Muscle of back (tissue), 13 donors: ENCODE measurements at places on chromosomes 3 and 15.

DNA sequence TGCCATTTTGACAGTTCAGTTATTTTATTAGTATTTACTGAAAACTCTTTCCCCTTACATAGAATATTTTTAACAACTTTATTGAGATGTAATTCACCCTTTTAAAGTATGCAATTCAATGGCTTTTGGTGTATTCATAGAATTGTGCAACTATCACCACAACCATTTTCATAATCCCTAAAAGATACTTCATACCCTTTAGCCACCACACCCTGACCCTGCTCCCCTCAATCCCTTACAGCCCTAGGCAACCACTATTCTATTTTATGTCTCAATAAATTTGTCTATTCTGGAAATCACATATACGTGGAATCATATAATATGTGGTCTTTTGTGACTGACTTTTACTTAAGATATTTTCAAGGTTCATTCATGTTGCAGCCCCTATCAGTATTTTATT is 29.7 kb downstream of the TEX9 start:
- no peak for DNase-seq

- no peak for DNase-seq
Measured at GRCh38 chr3:180420804-180421203, 181.2 kb upstream of the TTC14 start.

DNA sequence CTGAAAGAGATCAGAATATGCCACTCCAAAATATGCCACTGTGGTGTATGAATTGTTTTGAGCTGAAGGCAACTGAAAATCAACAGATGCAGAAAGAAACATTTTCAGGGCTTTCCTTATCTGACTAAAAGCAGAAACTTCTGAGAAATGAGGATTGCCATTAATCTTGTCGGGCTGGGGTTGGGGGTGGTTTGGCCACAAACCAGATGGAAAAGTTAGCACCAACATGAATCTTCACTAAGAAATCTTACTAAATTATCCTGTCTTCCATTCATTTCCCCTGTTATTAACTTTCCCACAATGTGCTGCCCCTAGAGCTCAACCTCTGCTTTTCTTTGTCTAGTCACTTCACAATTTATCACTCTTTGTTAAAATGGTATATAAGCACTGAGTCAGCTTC is 229.9 kb upstream of the GADL1 start:
- DNase-seq: no peak

GRCh38 chr15:24269166-24269571 is 406.4 kb upstream of the NPAP1 start:
- DNase-seq: no peak

DNA sequence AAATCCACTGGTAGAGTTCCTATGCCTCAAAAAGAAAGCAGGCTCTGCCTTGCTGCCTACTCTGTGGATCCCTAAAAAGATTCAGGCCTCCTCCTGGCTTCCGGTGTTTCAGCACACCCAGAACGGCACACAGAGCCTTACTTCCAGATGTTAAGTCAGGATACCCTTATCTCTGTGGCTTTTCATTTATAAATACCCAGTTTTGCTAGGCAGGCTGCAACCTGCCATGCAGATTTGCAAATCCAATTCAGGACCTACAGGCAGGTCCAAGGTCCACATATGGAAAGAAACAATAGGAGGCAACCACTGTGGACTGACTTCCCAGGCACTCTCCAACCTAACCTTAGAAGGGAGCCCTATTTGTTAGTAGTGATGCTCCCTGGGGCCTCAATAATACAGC is 30.7 kb downstream of the EFL1 start:
- no peak for DNase-seq

- DNase-seq: no peak
Measured at GRCh38 chr3:182715006-182715405, 78.3 kb upstream of the ATP11B start.

DNA sequence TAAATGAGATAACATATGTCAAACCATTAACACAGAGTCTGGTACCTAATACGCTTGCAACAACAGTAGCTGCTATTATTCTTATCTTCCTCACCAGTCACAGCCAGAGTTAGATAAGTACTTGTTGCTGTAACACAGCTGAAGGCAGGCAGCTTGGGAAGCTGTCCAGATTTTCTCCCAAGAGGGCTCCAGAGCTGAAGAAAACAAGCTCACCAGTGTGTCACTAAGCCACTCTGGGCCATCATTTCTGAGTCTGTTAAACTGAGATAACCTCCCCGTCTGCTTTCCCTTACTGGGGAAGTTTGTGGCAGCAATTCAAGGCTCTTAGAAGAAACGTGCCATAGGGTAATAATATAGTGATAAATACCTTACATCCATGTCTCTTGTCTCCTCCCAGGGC is 226.3 kb downstream of the TAFA4 start:
- DNase-seq: peak; percentile 49

- DNase-seq: no peak
Measured at GRCh38 chr3:40306336-40306735, 3.2 kb upstream of the EIF1B start.

DNA sequence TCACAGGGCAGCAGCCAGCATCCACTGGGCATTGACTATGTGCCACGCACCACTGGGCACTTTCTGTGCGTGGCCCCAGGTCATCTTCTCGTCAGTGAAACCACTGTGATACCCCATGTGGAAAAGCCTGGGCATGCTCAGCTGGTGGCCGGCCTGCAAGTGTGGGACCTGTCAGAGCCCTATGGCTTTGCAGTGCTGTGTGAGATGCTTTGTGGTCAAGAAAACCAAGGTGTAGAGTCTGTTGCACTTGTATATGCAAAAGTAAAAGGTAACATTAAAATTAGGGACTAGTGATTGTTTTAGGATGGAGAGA is 69.5 kb downstream of the PGPEP1L start:
- no peak for DNase-seq

DNA sequence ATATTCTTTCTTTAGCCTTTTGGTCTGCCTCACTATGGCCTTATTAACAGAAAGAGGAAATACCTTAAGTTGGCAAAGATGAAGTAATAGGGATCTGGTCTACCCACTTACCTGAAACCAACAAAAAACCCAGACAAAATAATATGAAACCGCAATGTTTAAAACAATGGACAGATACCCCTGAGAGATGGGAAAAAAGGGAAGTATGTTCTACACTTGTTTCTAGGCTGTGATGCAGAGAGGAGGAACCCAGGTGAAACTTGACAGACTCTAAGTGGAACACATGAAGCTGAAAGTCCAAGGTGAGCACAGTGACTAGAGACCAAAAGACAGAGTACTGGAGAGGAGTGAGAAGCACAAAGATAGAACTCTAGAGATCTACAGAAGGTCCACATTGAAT is 78.4 kb downstream of the NR2E3 start:
- no peak for DNase-seq

- no peak for DNase-seq
Measured at GRCh38 chr3:124883766-124884473, 3.2 kb downstream of the ITGB5 start.

DNA sequence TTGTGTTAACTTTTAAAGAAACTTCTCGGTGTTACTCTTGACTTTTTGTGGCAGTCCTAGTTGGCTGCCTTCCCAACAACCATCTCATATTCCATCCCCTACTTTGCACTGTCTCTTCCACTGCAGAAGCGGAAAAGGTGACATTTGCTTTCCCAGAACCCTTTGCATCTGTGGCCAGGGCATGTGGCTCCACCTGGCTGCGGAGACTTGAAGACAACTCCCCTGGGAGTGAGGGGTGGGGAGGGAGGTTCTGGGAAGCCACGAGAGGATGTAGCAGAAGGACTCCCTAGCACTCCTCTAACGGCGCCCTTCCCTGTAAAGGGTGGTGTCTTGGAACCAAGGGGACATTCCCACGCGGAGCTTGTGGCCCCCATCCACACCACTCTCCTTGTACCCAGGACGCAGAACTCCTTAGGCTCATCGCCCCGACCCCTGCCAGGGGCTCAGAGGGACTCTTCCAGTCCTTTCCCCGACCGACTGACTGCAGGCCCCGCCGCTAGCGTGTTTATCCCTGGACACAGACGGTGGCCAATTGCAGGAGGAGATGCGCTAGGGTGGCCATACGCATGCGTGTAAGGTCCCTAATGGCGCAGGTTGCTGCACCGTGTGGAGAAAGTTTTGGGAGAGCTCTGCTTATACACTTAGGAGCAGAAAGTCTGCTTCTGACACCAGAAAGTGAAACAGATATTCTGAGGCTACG is 33.2 kb upstream of the SECISBP2L start:
- DNase-seq: no peak

- no peak for DNase-seq
Measured at GRCh38 chr3:126208182-126208581, 27.8 kb upstream of the ALDH1L1 start.

GRCh38 chr3:65889707-65890099 is 149.0 kb downstream of the MAGI1 start:
- DNase-seq: no peak

- no peak for DNase-seq
Measured at GRCh38 chr3:99640214-99640851, 1.9 kb downstream of the COL8A1 start.

GRCh38 chr3:135514060-135514448 is 451.5 kb upstream of the PPP2R3A start:
- DNase-seq: no peak

- DNase-seq: no peak
Measured at GRCh38 chr15:62757535-62757934, 285.0 kb upstream of the TPM1 start.

GRCh38 chr3:120021523-120021922 is 72.7 kb downstream of the GSK3B start:
- DNase-seq: no peak

- no peak for DNase-seq
Measured at GRCh38 chr3:136954251-136954650, 3.5 kb upstream of the IL20RB start.

- DNase-seq: no peak
Measured at GRCh38 chr3:147619921-147620560, 210.9 kb downstream of the ZIC1 start.

DNA sequence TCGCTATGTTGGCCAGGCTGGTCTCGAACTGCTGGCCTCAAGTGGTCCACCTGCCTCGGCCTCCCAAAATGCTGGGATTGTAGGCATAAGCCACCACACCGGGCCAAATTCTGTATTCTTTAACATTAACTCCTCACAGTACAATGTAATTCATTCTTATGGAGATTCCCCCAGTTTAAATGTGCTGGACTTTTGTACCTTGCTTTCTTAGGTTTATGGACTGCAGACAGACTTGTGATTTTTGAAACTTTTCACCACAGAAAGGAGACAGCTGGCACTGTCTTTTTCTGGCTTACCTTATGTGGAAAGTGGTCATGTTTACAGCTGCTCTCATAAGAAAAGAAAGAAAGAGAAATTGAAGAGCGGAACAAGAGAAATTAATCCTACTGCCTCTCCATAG is 103.8 kb downstream of the IQCH start:
- DNase-seq: no peak

- peak; percentile 20 for DNase-seq
Measured at GRCh38 chr3:167740961-167741587, 5.6 kb downstream of the SERPINI1 start.

DNA sequence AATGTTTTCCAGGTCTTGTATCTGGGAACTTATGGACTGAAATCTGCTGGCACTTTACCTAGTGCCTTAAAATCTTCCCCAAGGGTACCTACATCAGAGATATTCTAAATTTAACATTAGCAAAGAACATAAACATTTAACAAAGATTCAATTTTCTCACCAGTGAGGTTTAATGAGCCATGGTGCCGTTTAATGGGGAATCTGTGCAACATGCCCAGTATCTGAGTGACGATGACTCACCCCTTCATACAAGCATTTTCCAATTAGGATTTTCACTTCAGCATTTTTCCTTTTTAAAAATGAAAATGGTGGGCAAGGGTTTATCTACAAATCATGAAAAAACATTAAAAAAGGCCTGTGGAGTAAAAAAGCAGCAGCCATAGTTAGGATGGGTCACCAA is 189.4 kb downstream of the SLC9A9 start:
- DNase-seq: no peak

DNA sequence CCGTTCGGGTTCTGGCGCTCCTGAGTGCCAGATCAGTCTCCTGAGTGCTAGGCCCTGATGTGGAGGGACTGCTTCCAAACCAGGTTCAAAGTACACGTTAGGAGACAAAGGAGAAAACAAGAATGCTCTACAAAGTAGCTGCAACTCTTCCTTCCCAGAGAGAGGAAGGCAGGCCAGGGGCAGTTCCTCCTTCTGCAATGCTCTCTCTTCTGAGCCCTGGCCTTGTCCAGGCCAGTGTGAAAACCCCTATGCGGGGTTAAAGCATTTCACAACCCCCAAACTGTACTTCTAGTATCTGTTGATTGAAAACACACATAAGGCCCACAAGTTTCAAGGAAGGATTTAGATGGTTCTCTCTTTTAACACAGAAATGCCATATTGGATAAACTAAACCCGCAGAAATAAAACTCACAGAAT is 9.7 kb upstream of the CALML4 start:
- DNase-seq: no peak

DNA sequence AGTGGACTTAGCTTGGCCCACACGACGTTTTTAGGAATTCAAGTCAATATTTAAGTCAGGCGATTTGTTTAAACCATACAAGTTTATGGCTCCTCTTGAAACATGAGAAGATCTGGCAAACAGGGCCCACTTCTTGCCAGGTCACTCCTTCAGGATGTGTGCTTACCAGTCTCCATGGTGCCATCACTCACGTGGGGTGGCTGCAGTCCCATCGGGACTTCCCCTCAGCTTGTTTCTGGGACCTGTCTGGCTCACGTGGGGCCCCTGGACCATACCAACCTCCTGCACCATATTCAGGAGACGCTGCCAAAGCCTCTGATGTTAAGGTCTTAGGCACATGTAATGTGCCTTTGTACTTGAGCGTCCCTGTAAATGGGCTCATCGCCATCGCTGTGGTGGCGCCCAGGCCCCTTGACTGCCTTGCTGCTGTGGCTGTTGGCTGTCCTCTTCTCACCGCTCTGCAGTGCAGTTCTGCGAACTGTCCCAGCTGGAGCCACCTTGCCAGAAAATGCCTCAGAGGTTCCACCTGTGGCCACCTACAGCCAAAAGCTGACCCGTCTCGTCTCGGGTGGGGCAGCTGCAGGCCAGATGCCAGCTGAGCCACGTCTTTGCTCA is 8.9 kb downstream of the MCM2 start:
- DNase-seq: no peak

GRCh38 chr3:114790752-114791151 is 356.3 kb downstream of the ZBTB20 start:
- DNase-seq: no peak

DNA sequence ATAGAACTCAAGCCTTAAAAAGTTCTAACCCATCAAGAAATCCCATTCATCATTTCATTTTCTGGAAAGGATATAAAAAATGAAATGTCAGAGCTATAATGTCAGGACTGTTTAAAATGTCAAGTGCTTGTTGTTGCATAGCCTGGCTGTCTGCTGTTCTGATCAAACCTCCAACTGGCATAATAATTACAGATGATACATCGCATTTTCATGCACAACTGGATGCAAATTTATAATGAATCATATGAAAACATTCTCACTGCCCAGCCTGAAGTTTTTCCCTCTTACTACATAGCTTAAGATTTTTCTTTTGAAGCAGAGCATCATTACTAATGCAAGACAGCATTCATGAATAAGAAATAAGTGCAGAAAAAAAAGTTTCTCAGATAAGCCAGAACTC is 46.5 kb downstream of the GUCA1C start:
- DNase-seq: no peak

GRCh38 chr3:28013864-28014473 is 227.4 kb upstream of the CMC1 start:
- no peak for DNase-seq

- DNase-seq: no peak
Measured at GRCh38 chr3:192848371-192849233, 69.1 kb downstream of the MB21D2 start.

- no peak for DNase-seq
Measured at GRCh38 chr15:66019826-66020398, 150.6 kb downstream of the RAB11A start.

GRCh38 chr3:133991637-133992036 is 38.1 kb downstream of the SLCO2A1 start:
- no peak for DNase-seq
